ENCODE measurements at places on chromosomes 1 and 21.

DNA sequence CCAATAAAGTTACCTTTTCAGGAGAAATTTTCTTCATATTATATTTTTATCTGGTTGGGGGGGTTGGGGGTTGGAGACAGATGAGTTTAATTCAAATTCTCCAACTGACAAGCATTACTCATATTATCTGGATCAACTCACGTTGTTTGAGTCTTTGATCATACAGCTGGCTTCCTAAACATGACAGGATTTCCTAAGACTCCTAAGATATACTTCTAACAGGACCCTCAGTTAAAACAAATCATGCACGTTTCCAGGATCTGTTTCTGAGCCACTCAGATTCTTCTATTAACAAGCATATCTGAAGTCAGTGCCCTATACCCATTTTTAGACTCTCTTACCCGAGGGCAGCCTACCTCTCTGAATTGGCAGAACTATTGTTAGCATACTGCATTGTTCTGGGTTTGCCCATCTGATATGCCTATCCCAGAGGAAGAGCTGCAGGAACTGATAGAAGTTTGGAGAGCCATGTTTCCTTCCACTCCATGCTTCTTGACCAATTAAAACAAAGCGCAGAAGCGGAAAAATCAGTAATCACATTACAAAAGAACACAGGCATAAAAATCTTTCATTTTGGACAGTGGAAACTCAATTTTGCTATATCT, 653.9 kb downstream of the LTN1 start:
- DNase-seq, result no peak

DNA sequence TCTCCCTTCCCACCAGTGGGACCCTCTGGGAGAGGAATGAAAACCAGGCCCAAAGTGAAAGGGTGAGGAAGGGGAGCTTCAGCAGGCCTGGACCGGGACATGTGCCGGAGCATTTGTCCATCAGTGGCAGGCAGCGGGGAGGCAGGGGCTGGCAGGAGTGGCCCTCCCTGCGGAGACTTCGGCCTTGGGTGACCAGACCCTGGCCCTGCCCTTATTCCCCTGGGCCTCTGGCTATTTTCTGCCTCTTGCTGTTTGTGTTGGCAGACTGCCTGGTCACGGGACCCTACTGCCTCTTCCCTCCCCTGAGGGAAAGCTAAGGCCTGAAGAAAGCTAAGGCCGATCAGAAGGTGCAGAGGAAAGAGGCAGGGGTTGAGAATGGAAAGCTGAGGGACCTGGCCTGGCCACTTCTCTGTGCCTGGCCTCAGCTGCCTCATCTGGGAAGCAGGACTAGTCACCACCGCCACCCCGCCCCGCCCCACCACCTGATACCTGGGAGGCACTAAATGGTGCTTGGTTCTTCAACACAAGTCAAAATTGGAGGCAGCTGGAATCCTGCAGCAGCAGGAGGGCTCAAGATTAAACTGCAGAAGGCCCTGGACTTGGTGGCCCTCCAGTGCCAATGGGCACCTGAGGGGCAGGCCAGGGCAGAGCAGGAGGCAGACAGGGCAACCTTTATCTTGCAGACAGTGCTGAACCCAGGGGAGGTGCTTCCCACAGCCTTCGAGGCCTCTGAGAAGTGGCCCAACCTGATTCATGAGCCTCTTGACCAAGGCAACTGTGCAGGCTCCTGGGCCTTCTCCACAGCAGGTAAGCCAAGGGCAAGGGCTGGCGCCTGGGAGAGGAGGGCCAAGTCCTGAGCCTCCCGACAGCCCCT, 7.9 kb downstream of the TINAGL1 start:
- DNase-seq, result no peak

DNA sequence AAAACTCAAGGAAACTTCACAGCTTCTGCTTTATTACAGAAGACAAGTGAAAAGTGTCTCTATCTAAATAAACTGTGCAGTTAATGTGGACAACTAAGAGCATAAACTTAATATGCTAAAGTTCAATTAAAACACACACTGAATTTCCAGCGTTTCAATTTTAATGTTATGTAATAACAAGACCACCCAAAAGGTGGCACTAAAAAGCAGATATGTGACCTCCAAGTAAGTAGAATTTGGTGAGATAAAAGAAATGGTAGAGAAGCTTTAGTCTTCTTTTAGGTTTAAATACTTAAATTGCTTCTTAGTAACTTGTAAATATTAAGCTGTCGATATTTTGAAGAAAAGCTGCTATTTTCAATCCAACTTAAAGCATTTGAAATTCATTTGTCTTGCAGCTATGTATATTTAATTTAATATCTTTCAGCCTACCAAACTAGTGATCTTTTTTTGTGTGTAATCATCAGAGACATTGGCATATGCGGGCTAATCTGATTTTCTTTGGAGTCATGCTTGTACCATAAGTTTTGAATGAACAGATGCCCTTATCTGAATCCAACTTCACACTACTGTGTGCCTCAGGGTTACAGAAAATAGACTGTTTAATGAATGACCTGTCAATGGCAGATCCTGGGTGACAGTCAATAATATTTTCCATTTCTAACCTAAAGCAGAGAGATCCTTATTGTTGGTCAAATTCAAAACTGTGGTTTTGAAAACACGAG, 36.5 kb upstream of the ADAMTS1 start:
- DNase-seq, result peak; percentile 8

GRCh38 chr1:248140846-248141245, 4.1 kb upstream of the OR2M5 start:
- no peak for DNase-seq

GRCh38 chr1:160544647-160545046, 21.6 kb upstream of the SLAMF6 start:
- DNase-seq, result no peak

GRCh38 chr1:180173451-180173850, 18.8 kb downstream of the QSOX1 start:
- no peak for DNase-seq

- DNase-seq, result no peak
These were observed 143.2 kb upstream of the C1orf105 start for GRCh38 chr1:172277275-172277674.

Data from AG04450 (cell line).